NCI-H2227 treated with DMSO at 0.1 percent for 48 hours (cell line): ENCODE measurements at places on chromosomes 5 and 9.

GRCh38 chr9:105911104-105911911 is 217.0 kb downstream of the TMEM38B start:
- DNase-seq: no peak

DNA sequence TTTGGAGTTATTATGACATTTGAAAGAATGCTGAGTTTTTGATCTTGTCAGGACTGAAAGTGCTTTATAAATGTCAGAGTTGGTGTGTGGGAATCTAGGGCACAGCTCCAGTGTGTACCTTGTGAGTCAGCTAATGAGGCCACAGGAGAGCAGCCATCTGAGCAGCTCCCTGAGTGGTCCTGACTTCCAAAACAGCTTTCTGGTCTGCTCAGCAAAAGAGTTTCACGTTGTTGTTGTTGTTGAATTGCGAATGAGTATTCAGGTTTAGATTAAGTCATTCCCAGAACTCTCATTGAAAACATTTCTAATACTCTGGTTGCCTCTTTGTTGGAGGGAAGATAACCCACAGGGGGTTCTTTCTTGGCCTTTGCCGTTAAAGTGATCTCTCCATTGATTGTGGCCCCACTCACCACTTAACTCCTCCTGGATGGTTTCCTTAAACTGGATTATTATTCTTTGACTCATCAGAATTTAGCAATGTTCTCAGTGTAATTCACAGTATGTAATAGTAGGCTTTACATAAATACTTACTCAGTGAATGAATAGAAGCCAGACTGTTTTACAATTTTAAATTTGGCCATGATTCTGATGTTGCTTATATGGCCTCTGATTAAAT is 125.1 kb upstream of the SGCD start:
- DNase-seq: peak; percentile 41

- no peak for DNase-seq
These were observed 23.1 kb upstream of the CKMT2 start for GRCh38 chr5:81209869-81210493.

DNA sequence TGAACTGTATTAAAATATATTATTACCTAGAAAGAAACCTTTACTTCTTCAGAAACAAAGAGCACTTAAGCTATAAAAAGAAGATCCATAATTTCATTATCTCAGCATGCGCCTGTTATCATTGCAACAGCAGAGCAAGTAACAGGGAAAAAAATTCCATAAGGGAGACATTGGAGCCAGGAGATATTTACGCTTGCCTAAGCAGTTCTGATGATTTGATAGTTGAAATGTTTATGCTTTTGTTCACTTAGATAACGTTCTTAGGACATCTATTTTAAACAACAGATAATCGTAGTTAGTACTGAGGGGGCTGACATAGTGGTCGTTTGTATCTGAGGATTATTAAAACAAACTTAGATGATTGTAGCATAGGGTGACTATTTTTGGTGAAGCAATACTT is 252.5 kb downstream of the NNT start:
- no peak for DNase-seq

DNA sequence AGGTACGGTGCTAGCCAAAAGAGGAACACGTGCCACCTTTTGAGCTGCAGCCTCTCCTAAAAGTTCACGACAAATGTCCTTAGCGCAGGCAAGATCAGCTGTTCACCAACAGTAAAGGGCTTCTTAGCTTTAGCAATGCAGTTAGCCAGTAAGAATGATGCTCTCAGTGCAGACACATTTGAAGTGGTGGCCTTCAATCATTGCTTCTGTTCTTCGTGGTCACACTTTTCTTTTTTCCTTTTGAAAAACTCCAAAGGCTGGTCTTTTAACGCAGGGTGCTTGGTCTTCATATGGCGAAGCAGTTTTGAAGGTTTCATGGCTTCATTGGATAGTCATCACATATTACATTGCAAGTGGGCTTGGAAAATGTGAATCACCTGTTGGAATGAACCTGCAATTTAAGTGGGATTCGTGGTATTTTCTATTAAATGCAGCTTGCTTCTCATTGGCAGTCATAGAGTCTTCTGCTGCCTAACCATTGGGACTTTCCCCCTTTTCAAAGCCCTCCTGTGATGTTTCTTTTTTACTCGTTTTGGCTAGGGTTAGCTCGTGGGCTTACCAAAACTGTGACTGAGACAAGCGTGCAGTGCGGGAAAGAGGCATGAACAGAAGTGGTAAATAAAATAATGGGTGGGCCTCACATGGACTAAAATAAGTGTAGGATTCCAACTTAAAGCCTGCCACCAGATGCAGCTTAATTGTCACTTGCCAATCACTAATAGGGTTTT is 100.9 kb downstream of the MRPL36 start:
- DNase-seq: no peak

DNA sequence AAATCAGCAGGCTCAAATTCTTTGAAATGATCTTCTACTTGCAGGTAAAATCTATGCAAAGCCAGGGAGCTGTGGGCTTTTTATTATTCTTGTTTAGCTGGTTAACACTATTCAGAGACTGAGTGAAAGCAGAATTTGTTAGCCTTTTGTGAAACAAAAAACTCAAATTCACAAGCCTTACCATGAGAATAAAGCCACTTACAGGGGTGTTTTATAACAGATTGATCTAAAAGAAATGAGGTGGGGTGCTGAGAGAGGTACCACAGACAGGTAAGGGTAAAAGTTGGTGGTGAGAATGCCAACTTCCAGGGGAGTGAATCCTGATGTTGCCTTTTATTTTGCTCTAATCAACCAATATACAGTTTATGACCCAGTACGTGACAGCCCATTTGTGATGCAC is 1585.6 kb downstream of the EFNA5 start:
- no peak for DNase-seq

- DNase-seq: no peak
These were observed 388.4 kb upstream of the PTGER4 start for GRCh38 chr5:40291338-40291737.

DNA sequence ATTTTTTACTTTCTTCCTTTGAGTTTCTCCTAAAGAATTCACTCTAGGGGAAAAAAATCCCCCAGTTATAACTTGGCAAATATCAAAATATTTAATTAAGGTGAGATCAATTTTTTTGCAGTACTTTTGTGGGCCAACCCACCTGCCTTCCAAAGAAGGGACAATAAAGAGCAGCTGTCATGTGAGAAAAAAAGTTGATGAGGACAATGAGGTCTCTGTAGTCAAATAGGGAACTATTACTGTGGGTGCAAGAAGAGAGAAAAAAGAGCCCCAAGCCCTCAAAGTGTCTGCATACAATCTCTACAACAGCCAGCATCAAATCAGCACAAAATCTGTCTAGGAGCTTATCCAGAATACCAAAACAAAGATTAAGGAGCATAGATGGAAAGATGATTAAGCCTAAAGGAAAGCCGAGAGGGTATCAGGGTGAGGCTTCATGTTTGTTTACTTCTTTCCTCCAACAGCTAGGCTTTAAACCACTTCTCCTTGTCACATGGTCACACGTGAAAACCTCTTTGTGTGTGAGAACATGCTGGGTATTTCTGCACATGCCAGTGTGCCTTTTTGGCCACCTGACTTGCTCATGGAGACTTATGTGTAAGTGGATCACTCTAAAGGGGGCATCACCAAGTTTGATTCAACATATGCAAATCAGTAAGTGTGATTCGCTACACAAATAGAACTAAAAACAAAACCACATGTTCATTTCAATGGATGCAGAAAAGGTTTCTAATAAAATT is 19.2 kb upstream of the FYB1 start:
- no peak for DNase-seq

GRCh38 chr5:96931605-96932004 is 4.3 kb upstream of the LNPEP start:
- DNase-seq: no peak

DNA sequence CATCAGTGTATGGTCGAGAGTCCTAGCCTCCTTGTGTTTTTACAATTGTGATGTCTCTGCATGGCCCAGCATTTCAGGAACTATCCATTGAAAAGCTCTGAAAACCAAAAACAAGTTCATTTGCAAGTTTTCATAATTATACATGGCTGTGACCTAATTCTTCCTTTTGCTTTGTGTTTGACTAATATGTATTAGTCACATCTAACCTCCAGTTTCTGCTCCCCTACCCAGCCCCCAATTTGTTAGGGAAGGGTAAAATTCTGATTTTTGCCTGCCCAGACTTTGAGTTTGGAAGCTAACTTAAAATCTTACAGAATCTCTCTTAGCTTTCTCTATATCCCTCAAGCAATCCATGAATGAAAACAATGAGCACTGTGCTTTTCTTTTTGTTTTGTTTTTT is 128.2 kb upstream of the SEMA6A start:
- DNase-seq: no peak

- DNase-seq: no peak
These were observed 28.2 kb upstream of the NCS1 start for GRCh38 chr9:130143958-130144366.

DNA sequence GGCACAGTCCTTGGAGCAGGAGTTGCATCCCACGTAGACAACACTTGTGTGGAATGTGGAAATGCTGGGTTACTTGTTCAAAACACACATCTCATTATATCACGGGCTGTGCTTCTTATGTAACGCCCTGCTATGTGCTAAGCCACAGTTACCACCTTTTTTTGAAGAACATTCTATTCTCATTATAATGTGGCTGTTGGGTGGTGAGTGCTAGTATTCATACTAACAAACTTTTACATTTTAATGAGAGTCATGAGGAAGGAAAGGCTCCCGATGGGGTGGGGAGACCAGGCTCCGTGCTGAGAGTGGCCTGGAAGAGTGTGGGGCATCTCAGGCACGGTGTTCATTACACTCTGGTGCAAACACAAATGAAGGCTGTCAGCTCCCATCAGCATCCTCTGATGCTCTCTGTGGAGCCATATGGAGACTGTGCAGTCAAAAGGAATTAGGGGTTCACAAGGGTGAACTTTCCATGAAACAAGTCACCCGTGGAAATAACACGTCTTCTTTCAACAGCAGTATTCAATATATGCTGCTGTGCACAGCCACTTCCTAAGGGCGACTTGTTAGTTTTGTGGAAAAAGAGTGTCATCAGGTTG is 153.1 kb upstream of the RAPGEF1 start:
- no peak for DNase-seq

GRCh38 chr9:36163786-36164170 is 5.4 kb upstream of the CCIN start:
- DNase-seq: no peak

- no peak for DNase-seq
These were observed 127.2 kb downstream of the ARHGAP26 start for GRCh38 chr5:142897328-142897727.

GRCh38 chr5:82151662-82152061 is 126.5 kb downstream of the RPS23 start:
- DNase-seq: no peak

DNA sequence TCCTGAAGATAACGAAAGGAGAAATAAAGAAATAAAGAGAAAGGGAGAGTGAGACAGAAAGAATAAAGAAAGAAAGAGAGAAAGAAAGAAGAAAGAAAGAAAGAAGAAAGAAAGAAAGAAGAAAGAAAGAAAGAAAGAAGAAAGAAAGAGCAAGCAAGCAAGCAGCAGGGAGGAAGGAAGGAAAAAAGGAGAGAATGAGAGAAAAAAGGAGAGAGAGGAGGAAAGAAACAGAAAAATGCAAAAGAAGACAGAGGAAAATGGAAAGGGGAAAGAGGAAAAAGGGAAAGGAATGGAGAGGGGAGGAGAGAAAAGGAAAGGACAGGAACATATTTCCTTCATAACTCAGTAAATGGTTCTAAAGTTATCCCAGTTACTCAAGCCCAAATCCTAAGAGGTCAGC is 978.8 kb upstream of the CDH9 start:
- no peak for DNase-seq
